ENCODE measurements at places on chromosomes 2 and 18.

- DNase-seq: no peak
These were observed 206.3 kb downstream of the AFF3 start for GRCh38 chr2:99936065-99936464.

GRCh38 chr18:49846361-49846662, 33.0 kb upstream of the ACAA2 start:
- no peak for DNase-seq

DNA sequence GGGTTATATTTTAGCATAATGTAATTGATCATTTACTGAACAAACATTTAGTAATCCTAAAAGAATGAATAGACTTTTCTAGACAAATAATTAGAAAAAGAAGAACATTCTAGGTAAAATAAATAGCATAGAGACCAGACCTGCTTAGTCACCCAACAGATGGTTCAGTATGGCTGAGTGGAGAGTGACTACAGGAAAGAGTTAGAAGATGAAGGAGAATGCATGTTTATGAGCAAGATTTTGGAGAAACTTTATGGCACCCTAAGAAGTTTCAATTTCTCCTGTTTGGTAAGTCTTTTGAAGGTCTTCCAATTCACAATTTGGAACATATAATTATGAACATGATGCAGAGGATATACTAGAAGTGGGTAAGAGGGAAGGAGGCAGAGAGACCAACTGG, 32.9 kb downstream of the FAP start:
- no peak for DNase-seq

- no peak for DNase-seq
These were observed 581.1 kb upstream of the LRATD1 start for GRCh38 chr2:14051401-14051800.

DNA sequence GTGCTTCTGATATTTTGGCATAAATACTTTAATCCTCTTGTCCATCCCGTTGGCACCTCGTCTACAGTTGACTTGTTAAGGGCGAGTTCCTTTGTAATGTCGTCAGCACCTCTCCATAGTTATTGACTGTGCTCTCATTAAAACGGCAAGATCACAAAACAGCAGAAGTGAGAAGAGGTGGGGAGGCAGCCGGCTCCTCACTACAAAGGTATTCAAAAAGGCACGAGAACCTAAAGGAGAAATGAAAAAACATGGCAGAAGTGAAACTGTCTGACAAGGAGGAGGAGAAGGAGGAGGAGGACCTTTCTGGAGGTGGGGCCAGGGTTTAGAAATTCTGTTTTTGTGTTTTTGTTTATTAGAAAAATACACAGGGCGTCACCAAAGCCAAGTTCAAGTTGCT, 235.6 kb downstream of the BCL11A start:
- no peak for DNase-seq

DNA sequence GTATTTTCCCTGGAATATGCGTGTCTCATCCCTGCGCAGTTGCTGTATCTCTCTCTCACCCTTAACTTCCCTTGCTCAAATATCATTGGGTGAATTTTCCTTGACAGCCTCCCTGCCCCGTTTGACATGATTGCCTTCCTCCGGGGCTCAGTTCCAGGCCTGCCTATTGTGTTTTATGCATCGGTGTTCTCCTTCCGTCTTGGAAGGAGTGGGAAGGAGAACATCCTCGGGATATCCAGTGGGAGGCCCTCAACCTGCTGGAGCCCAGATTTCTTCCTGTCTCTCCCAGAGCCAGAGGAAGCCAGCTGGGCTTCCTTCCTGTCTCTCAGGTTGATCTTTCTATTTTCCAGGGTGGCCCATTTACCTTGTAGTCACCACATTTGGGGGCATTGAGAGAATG, 434.7 kb upstream of the HS6ST1 start:
- no peak for DNase-seq

- no peak for DNase-seq
These were observed 149.0 kb downstream of the PXDN start for GRCh38 chr2:1595274-1595673.

DNA sequence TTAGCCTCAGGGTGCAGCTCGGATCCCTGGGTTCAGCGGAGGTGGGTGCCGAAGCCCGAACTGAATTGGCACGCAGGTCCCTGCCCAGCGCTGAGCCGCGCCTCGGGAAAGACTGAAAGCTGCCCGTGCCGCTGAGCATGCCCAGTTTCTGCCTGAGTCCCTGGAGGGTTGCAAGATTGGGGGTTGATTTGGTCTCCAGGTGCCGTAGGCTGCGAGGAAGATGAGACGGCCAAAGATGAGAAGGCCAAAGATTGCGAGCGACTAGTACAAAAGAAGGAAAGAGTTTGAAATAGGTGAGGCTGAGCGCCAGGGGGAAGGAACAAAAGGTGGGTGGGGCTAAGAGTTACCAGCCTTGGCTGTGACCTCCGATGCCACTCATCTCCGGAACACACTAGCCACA, 852 bp upstream of the KCNH7 start:
- DNase-seq: no peak

GRCh38 chr2:159818940-159819339, 20.9 kb upstream of the CD302 start:
- DNase-seq: no peak

DNA sequence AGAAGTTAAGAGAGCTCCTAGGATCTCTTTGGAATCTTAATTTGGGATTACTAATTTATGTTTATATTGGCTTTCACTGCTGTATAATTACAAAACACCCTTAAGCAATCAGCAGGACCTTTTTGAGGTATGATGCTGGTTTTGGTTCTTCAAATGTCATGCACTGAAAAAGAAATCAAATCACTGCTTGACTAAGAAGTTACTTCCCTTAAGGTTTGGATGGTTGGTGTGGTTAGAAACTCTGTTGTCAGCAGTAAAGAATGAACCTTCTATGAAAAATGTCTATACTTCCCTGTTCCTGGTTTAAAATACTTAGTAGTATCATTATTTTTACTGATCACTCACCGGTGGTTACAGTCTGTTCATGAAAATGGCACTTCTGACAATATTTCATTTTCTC, 5.5 kb downstream of the COLEC12 start:
- DNase-seq: no peak

DNA sequence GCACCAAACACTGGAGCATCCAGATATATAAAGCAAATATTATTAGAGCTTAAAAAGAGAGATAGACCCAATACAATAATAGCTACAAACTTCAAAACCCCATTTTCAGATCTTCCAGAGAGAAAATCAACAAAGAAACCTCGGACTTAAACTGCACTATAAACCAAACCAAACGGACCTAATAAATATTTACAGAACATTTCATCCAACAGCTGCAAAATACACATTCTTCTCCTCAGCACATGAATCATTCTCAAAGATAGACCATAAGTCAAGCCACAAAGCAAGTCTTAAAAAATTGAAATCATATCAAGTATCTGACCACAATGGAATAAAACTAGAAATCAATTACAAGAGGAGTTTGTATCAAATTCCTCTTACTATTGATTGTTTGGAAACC, 140.2 kb upstream of the OTOS start:
- DNase-seq: no peak

- DNase-seq: no peak
These were observed 27.8 kb downstream of the MTERF4 start for GRCh38 chr2:241074065-241074818.

- no peak for DNase-seq
These were observed 2.1 kb downstream of the TRIB2 start for GRCh38 chr2:12718711-12719399.

GRCh38 chr2:147025646-147026585, 818.9 kb upstream of the ACVR2A start:
- no peak for DNase-seq

DNA sequence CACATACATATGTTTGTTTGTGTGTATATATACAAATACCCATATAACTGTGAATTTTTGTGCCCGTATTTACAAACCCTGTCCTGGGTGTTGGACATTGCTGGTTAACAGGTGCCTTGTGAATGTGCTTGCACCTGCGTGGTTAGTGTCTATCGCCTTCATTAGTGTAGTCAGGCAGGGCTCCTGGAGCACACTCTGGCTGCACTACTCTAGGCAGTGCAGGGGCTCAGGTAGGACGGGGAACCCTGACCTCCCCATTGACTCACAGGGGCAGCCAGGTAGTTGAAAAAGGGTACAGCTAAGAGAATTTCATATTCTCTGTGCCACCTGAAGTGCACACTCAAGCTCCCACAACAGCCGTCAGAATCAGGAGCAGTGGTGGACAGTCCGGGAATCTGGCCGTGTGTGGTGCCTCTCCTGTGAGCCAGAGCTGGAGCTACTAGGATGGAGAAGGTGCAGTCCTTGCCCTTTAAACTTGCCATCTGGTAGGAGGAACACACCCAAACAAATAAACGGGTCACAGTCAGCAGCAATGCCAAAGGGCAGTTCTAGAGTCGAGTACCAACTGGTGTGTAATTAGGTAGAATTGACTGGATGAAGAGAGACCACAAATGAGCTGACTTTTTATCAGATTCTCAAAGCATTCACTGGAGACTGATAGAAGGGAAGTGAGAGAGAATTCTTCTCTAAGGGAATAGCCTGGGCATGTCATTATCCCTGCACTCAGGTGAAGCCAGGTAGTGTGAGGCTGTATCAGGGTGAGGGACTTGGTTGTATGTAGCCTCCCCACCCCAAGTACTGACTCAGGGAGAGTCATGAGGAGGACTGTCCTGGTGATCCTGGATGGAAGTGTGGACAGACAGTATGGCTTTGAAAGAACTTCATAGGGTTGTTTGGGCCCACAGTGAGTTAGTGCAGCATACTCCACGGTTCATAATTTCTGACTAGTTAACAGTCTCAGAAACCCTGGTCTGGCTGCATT, 44.1 kb downstream of the FARP2 start:
- no peak for DNase-seq

GRCh38 chr2:25405611-25406295, 64.0 kb upstream of the DNMT3A start:
- no peak for DNase-seq

GRCh38 chr2:60555066-60555782, 1.8 kb upstream of the BCL11A start:
- peak; percentile 34 for DNase-seq

DNA sequence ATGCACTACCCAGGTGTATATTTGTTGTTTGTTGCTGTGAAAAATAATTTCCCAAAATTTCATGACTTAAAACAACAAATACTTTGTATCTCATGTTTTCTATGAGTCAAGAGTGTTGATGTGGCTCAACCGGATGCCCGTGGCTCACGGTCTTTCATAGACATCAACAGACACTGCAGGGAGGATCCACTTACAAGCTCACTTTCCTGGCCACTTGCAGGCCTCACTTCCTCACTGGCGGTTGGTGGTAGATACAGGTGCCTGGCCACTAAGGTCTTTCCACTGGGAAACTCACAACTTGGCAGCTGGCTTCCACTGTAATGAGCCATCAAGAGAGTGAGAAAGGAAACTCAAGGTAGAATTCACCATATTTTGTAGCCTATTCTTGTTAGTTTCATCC, 662.9 kb downstream of the IRS1 start:
- DNase-seq: no peak

DNA sequence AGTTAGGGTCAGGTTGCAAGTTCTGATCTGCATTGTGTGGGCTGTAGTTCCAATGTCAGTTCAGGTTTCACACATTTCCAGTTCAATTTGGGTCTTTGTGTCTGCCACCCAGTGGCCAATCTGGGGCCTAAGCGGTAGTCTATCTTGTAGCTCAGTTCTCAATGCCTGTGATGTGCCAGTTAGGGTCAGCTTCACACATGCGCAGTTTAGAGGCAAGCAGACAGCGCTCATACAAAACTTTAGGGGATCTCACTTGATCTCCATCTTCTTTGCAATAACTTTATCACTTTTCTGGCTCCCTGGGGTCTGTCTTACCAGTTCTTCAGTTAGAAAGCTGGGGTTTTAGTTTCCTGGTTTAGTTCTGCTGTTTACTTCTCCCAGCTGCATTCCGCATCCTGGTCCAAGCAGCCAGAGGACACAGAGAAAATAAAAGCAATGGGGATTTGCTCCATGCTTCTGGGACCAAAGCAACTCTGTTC, 11.0 kb upstream of the ZNF24 start:
- DNase-seq: peak; percentile 49

DNA sequence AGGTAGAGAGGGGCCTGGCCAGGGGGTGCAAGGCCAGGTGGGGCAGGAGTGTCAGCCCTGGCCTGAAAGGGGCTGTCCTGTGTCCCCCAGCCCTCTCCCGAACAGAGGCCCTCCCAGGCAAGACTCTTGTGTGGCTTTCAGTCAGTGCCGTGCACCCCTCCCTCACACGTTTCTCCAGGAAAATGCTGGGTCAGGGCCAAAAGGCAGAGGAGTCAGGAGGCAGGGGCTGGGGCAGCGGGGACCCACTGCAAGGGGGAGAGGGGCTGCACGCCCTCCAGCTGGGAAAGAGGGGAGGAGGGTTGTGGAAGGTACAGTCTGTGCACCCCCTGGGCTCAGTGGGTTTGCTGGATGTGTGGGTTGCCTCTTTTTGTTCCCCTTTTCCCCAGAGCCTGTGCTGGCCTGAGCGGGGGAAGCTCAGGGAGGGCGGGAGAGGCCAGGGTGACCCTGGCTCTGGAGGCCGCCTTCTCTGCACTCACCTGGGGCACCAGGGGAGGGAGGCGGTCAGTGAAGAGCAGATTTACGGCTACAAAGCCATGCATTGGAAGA, 4.1 kb downstream of the KCNF1 start:
- no peak for DNase-seq

DNA sequence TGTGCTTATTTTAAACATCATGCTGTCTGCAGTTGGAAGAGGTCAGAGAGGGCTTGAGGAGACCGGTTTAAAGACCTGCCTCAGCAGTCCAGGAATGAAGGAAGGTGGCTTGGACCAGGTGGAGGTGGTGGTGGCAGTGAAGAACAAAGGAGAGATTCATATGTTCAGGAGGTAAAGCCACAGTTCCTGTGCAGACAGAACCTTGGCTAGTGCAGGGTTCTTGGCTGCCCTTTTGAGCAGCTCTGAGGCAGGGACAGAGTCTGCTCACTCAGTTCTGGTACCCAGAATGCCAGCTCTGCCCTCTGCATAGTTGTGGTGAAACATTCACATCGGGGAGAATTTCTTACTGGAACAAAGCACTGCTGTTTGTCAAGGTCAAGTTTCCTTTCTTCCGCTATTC, 669.7 kb upstream of the HS6ST1 start:
- no peak for DNase-seq

DNA sequence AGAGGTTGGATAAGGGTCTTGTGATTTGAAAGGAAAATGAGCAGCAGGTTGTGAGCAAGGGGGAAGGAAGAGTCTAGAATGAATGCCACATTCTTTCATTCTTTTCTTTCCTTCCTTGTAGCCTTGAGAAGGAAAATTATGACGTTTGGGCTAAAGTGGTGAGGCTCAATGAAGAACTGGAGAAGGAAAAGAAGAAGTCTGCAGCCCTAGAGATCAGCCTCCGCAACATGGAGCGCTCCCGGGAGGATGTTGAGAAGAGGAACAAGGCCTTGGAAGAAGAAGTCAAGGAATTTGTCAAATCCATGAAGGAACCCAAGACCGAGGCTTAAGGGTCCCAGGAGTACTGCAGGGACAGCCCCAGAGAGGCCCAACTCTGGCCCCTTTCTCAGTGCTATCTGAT, 45.3 kb downstream of the BMP10 start:
- no peak for DNase-seq

DNA sequence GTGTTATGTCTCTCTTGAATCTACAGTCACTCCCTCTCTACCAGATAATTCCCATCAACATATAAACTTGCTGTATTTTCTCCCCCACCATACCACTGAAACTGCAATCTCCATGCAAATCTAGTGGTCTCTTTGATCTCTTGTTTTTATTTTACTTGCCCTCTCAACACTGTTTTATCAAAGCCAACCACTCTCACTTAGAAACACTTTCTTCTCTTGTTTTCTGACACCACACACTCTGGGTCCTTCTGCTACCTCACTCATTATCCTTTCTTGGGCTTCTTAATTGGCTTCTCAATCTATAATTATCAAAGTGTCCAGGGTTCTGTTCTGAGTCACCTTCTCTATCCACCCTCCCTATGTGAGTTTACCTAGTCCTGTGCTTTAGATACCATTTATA, 2.0 kb upstream of the MCFD2 start:
- DNase-seq: no peak

GRCh38 chr2:48905696-48906095, 150.2 kb upstream of the LHCGR start:
- DNase-seq: no peak
